NCI-H345 (cell line): ENCODE measurements at places on chromosomes 7 and 10.

DNA sequence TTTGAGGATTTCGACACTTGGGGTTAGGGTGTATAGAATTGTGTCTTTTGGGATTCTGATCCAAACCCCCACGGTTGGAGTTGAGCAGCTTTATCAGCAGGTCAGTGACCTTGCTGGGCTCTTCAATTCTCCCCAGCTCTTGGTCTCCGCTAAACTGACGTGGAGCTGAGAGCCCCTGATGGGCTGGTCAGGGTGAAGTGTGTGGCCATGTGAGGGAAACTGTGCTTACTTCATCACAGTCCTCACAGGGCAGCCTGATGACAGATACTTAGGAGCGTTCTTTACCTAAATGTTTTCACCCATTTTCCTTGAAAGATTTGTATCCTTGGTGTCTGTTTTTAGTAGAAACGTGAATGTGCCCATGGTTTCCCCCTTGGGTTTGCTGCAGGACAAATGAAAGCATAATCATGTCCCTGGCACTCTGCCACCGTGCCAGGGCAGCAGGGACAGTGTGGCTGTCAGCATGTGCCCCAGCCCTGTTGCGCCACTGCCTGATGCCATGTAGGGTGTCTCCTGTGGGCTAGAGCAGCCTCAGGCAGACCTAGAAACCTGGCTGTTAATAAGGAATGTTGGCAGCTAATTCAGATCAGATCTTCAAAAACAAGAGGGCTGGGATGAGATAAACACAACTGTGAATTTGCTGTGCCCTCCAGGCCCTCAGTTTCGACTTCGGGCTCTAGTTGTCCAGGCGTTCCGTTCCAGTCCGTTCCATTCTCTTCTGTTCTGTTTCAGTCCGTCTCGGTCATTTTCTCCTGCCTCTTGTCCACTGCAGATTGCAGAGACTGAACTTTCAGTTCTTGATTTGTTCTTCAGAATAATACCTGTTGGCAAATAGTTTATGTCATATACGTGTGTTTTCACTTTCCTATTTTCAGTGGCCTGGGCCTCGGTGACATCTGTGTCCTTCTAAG lies 96.8 kb downstream of the TRRAP start:
- DNase-seq = no peak

DNA sequence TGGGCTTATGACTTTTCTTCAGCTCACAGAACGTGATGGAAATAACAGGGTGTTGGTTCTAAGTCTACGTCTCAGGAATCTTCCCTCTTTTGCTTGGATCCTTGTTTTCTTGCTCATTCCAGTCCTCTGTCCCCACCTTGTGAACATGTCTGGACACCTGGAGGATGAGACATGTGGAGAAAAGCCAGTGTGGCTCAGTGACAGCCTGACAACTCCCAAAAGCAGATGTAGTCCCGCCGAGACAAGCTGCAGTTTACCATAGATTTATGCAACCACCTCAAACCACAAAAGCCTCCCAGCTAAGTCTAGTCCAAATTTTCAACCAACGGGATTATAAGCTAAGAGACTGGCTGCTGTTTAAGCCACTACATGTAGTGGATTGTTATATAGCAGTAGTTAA lies 476.1 kb downstream of the SH2D4B start:
- no peak for DNase-seq

GRCh38 chr7:51789489-51789888 lies 472.9 kb upstream of the COBL start:
- DNase-seq = no peak

DNA sequence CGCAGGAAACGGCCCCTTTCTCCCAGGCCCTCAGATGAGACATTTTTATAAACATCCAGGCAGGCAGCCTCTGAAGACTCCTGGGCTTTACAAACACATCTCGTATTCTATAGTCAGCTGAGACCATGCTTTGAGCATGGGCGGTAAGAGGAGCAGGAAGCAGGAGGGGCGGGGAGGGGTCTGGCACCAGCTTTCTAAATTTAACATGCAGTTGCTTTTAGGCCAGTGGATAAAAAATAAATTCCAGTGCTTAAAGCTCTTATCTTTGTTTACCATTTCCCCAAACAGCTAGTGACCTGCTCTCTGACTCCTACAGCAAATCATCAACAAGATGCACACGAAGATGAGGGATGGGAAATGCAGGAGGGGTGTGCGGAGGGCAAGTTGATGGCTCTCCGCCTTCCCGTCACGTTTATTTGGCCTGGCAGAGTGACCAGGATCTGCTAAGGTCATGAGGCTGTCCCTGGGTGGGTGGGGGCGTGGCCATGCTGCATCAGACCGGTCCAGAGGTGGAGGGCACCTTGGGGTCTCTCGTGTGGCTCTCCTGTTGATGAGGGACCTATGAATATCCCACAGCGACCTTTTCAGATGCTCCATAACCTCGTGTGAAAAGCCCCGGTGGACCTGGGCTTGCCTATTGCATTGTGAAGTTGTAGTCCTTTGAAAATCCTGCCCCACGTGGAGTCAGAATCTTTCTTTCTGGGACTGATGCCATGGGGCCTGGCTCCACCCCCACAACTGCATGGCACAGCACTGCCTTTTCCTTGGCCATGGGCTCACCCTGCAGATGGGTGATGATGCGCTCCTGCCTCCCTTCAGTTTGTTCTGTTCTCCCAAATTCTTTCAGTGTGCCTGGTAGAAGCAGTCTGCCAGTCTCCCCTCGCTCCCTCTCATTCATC lies 67.5 kb downstream of the PARP12 start:
- no peak for DNase-seq

DNA sequence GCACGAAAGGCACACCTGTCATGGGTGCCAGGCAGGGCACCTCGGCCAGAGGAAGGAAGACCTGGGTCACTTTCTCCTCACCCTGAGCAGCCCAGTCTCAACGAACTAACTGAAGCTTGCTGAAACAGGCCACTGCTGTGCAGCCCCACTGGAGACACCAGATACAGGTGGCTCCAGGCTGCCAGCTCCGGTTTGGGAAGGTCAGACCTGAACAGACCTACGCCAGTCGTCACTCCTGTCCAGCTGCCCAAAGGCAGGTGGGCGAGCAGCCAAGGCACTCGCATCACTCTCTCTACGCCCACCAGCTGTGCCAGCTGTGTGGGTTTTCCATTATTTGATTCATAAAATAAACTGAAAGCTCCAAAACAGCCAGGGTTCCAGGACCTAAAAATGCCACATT lies 256.1 kb downstream of the ZMYND11 start:
- DNase-seq = peak; percentile 57

- no peak for DNase-seq
Measured at GRCh38 chr10:12218991-12219390, 23.0 kb downstream of the CDC123 start.

DNA sequence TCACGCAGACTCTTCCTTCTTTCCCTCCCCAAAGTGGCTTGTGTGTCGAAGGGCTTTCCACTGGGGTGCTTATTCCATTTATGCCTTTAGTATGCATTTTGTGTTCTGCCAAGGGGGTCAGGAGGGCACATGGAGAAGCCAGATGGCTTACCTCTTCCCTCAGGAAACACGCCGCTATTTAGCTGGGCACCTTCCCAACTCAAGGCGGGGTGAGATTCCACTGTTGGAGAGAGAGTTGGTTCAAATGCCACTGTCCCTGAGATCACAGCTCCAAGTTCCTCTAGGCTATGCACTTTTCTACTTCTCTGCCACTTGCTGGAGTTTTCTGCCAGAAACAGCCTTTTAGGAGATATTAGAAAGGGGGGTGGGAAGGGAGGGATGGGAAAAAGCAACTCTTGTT lies 1091.8 kb downstream of the LRMDA start:
- DNase-seq = no peak

DNA sequence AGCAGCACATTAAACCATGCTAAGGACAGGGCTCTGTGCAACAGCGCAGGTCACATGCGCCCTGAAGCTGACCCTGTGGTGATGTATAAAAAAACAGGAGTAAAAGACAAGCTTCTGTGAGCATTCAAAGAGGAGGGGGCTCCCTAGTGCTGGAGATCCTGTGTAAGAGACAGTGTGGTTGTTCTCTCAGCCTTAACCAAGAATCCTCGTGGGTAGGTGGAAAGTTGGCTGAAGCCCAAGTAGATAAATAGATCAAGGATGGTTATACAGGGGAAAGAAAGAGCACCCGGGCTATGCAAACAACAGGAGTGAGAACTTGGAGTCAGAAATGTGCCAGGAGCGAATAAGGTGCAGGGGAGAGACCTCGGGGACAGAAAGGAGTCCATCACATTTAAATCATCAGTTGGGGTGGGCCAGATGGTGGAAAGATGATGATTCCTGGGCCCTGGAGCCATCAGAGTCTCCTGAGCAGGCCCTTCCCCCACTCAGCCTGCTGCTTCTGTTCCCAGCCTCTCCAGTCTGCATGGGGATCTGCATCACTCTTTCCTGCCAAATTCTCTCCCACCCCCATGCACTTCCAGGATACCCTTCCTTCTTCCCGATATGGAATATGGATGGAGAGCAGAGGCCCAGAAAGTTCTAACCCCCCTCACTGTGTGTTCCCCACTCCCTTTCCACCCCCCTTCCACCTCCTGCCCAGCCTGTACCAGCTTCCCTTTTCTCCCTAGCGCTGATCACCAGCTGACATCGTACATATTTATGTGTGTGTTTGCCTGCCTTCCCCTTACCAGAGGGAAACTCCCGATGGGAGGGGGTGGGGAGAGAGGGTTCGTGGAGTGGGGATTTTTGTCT lies 78.1 kb upstream of the PRR15 start:
- peak; percentile 60 for DNase-seq

- DNase-seq = no peak
Measured at GRCh38 chr10:116241642-116242410, 31.2 kb downstream of the GFRA1 start.

DNA sequence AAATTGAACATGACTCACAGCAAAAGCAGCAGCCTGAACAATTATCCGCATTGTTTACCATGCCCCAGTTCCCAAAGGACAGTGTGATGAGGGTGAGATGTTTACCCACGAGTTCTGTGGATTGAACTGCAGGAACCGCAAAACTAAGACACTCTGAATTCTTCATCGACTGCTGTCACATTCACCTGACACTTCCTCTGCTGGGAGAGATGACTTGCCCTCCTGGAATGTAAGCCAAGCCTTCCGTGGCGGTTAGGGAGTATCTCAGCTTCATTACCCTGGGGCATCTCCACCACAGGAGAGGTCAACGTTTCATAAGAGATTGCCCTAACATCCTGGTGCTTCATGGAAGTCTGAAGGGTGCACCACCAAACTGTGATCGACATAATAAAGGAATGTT lies 374.6 kb upstream of the ADARB2 start:
- no peak for DNase-seq

GRCh38 chr10:132443605-132443982 lies 46.6 kb downstream of the PWWP2B start:
- DNase-seq = no peak

- no peak for DNase-seq
Measured at GRCh38 chr7:91692800-91693199, 187.7 kb downstream of the MTERF1 start.

DNA sequence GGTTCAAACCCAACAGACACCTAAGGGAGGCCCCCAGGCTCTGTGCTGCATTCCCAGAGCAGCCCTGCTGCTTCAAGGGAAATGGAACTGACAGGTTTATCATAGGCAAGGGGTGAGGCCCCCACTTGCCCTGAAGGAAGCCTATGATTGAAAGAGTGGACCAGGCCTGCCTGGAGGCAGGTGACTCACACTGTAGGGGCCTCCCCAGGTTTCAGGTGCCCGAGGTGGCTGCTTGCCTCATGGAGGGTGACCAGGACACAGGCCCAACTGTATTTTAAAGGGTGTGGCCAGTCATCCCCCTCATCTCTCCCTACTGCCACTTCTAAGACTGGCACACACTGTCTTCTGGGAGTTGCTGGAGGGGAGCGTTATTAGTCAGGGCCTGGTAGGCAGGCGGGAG lies 85.4 kb downstream of the ATXN7L1 start:
- no peak for DNase-seq

GRCh38 chr7:39446546-39446945 lies 119.7 kb upstream of the YAE1 start:
- no peak for DNase-seq

DNA sequence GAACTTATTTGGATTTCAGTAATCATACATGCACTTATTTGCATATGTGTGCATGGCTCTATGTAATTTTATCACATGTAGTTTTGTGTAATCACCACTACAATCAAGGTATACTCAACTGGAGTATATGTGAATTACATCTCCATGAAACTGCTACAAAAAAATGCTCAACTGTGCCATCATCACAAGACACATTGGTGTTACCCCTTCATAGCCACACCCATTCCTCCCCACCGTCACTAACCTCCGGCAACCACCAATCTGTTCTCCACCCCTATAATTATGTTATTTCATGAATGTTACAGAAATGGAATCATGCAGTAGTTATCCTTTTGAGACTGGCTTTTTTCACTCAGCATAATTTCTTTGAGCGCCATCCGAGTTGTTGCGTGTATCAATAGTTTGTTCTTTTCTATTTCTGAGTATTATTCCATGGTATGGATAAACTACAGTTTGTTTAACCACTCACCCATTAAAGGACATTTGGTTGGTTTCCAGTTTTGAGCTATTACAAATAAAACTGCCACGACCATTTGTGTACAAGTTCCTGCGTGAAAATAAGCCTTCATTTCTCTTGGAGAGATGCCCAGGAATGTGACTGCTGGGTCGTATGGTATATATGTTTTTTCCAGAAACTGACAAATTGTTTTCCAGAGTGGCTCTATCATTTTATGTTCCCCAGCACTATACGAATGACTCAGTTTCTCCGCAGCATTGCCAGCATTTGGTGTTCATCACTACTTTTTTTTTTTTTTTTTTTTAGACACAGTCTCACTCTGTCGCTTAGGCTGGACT lies 11.3 kb upstream of the SMO start:
- DNase-seq = no peak

DNA sequence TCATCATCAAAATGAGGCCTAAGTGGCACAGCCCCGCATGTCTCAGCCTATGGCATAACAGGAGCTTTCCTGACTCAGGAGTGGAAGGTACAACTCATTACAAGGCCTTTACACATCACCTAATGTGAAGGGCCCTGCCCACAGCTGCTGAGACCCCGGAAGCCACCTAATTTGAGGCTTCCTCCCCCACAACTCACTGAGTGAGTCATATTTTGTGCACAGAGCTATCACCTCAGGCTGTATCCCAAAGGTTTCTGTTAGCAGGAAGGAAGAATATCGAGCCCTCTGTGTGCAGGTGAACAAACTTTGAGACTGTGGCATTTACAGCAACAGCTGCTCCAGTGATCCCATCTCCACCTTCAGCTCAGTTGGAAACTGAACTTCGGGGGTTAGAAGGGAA lies 20.6 kb downstream of the HTR5A start:
- DNase-seq = no peak

DNA sequence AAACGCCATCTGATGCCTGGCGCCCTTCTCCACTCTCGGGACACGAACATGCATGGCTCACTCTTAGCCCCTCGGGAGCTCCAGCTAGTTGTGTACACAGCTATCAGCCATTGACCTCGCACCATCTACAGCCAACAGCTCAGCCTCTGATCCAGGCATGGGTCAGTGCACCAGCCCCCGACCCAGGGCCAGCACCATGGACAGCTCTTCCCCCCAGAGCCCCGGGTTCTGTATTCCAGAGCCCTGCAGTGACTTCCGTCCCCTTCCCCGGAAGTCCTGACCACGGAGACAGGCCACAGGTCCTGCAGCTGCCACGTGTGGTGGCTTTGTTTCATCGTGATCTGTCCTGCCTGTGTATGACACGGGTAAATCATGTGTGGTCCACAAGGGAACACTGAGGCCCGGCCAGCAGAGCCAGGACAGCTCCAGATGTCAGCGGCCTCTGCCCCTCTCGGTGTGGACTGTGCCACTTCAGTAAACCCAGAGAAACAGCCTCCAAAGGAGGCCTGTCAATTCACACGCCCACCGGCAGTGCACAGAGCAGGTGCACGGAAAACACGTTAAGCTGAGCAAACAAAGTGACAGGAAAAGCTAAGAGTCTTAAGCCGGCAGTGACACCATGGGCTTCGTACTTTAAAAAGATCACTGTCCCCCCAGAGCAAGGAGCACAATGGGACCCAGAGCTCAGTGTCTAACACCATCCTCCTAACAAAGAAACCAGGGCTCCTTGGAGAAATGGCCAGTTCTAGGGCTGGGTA lies 13.0 kb downstream of the STK32C start:
- peak; percentile 72 for DNase-seq
